Fibroblast of the conjunctiva (primary cell): ENCODE measurements at places on chromosomes 2 and 18.

- DNase-seq: no peak
Measured at GRCh38 chr2:162821176-162821575, 17.4 kb downstream of the KCNH7 start.

GRCh38 chr18:35941299-35941698, 31.2 kb upstream of the RMP24 start:
- DNase-seq: no peak

- DNase-seq: no peak
Measured at GRCh38 chr18:54169431-54170403, 54.8 kb downstream of the MBD2 start.

DNA sequence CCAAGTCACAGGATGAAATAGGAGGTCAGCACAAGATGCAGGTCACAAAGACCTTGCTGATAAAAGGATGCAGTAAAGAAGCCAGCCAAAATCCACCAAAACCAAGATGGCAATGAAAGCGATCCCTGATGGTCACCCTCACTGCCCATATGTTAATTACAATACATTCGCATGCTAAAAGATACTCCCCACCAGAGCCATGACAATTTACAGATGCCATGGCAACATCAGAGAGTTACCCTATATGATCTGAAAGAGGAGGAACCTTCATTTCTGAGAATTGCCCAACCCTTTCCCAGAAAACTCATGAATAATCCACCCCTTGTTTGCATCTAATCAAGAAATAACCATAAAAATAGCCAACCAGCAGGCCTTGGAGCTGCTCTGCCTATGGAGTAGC, 709.8 kb downstream of the METTL4 start:
- DNase-seq: no peak

DNA sequence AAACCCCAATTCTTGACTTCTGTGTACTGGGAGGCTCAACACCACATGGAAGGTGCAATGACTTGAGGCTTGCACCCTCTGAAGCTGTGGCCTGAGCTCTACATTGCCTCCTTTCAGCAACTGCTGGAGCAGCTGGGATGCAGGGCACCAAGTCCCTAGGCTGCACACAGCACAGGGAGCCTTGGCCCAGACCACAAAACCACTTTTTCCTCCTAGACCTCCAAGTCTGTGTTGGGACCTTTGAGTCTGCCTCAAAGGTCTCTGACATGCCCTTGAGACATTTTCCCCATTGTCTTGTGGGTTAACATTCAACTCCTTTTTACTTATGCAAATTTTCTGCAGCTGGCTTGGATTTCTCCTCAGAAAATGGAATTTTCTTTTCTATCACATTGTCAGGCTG, 62.6 kb upstream of the KCNE4 start:
- DNase-seq: no peak

DNA sequence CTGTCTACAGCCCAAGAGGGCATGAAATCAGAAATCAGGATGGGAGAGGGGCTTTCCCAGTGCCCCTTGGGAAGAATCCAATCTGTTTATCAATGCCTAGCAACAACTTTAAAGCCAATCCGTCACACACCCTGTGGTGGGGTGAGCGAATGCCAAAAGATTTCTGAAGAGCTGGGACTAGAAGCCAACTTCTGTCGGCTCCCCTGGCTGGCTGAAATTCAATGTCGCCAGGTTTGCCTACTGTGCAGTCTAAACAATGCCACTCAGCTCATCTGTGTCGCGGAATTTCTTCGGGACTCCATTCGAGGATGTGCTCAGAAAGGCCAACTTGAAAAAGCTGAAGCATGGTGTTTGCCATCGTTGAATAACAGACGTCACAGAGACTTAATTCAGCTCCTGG, 31.5 kb upstream of the NCKAP5 start:
- no peak for DNase-seq

GRCh38 chr2:20226152-20226545, 1.2 kb upstream of the SDC1 start:
- no peak for DNase-seq

DNA sequence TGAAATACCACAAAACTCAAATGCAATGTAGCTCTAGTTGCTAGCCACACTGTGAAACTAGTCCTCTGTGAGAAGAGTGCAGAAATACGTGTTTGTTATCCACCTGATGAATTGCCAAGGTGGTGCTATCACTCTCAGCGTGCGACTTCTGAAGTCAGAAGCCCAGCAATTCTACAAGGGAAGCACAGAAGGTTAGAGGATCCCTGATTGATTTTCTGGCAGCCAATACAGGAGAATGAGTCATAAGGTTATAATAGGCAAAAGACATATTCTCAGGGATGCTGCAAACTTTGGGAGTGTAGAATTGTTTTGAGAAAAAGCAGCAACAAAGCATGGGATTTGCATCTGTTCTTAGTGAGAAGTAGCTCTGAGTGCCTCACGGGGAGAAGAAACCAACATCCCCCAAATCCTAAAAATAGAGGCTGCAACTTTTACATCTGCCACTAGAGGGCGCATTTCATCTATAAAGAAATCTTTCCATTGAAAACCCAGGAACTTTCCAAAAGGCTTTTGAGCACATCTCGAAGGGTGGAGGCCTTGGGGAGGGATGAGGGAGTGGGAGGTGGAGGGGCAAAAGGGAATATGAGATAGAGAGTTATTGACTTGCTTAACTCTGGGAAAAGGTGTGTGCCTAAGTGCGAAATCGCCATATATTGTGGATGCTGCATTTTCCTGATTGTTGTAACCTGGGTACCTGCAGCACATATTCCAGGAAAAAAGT, 78.0 kb downstream of the TMEM182 start:
- DNase-seq: peak; percentile 6

DNA sequence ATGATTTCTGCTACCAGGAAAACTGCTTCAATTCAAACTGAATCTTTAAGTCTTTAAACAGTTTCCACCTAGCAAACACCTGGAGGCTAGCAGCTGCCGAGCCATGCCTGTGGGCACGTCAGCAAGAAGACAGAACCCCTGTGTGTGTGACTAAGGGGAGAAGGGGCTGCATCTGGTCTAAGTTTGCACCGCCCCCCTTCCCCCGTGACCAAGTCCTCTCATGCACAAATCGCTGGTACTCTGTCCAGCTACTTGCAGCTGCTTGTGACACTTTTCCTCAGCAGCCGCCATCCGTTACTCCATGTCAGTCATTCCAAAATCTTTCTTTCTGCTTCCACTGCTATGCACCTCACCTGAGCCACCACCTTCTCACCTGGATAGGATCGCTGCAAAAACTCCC, 355.0 kb downstream of the SS18 start:
- DNase-seq: no peak

DNA sequence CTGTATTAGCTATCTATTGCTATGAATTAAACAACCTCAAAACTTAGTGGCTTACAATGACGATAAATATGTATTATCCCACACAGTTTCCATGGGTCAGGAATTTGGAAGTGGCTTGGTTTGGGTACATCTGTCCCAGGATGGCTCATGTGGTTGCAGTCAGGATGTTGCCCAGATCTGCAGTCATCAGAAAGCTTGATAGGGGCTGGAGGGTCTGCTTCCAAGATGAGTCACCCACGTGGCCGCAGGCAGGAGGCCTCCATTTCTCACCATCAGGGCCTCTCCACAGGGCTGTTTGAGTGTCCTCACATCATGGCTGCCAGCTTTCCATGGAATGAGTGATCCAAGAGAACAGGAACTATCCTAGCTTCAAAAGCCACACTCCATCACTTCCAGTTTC, 46.4 kb downstream of the CHRNA1 start:
- DNase-seq: no peak

DNA sequence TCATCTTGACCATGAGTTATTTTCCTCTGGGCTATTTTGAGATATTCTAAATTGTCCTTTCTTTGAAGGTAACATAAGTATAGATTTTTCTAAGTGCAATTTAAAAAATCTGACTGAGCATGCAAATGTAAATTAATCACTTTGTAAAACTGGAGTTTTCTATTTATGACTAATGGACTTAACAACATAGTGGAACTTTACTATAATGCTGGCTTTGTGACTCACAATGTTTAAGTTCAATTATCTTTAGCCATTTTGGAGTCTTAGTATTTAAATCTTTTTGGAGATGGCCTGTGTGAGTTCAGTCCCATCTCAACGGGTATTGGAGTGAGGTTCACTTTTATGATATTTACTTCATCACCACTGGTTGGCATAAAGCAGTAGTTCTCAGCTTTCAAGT, 35.2 kb upstream of the NOSTRIN start:
- no peak for DNase-seq

DNA sequence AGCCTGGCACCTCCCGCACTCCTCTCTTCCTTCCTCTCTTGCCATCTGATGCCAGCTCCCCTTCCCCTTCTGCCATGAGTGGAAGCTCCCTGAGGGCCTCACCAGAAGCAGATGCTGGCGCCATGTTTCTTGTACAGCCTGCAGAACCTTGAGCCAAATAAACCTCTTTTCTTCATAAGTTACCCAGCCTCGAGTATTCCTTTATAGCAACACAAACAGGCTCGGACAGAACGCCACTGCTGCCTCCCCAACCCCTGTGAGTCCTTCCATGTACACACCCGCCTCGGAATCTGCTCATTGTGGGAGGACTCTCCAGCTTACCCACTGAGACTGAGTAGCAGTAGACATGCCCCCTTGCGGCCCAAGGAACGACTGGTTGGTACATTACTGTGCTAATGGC, 8.3 kb upstream of the RPS7 start:
- DNase-seq: no peak

DNA sequence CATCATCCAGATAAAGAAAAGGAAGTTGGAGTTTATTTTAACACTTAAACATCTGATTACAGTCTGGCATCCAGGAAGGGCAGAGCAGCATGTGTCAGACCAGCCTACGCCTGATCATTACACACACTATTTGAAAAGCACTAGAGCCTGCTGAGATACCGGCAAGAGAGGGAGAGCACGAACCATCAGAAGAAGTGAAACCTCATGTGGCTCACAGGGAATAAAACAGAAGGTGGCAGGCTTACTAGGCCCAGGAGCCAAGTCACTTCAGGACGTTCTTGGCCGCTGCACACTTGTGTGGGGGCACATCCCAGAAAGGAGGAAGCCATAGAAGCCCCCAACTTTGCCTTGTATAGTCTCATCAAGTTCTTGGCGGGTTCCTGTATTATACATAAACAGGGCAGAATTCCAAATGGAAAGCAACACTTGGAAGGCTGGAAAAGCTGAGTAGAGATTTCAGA, 105.5 kb downstream of the UGGT1 start:
- DNase-seq: no peak

- no peak for DNase-seq
Measured at GRCh38 chr2:68432696-68433658, 34.1 kb downstream of the FBXO48 start.

DNA sequence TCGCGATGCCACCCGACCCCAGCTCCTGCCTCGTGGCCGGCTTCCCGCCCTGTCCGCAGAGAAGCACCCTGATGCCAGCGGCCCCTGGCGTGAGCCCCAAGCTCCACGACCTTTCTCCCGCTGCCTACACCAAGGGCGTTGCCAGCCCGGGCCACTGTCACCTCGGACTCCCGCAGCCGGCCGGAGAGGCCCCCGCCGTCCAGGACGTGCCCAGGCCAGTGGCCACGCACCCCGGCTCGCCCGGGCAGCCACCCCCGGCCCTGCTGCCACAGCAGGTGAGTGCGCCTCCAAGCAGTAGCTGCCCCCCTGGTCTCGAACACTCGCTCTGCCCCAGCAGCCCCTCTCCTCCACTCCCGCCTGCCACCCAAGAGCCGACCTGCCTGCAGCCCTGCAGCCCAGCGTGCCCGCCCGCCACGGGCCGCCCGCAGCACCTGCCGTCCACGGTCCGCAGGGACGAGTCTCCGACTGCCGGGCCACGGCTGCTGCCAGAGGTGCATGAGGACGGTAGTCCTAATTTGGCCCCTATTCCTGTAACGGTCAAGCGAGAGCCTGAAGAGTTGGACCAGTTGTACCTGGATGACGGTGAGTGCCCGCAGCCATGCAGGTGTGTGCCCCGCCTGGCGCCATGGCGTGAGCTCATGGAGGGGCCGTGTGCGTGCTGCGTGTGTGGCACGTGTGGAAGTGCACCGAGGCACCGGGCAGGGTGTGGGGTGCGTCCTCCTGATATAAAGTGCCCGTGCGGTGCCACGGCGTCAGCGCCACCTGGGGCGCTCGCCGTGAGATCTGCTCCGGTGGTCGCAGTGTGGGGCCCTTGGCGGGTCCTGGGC, 90.8 kb downstream of the NFATC1 start:
- DNase-seq: no peak

DNA sequence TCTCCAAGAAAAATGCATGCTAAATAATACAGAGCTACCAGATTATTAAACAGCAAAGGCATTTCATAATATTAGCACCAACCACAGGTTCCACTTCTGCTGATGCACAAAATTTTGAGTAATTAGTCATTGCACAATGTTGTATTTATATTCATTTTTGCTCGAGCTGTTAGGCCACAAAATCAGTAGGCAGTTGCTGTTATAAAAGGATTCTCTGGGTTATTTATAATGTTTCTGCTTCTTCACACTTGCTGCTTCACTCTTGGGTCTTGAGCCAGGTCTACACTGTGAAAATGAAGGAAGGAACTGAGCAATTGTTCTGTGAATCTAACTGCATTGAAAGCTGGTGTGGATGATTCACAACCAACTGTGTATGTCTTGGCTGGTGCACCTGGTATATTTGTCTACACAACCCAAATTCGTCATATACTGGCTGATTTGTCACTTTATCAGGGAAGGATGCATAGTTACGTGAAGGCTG, 38.3 kb downstream of the MRPL33 start:
- no peak for DNase-seq

DNA sequence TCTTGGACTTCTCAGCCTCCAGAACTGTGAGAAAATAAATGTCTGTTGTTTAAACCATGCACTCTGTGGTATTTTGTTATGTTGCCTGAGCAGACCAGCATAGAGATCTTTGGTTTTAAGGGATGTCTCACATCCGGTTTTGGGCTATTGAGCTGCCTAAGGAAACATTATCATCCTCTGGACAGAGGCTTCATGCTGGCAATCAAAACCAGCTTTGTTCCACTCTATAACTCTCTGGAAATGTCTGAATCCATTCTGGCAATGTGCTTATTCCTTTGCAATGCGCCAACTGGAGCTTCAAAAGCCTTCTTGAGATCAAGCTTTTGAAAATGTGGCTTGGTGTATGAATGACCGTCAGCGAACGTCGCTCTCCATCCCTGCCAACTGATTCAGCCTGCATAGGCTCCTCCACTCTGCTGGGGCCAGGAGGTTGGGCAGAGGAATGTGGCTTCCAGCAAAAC, 183.6 kb upstream of the MGAT5 start:
- no peak for DNase-seq

DNA sequence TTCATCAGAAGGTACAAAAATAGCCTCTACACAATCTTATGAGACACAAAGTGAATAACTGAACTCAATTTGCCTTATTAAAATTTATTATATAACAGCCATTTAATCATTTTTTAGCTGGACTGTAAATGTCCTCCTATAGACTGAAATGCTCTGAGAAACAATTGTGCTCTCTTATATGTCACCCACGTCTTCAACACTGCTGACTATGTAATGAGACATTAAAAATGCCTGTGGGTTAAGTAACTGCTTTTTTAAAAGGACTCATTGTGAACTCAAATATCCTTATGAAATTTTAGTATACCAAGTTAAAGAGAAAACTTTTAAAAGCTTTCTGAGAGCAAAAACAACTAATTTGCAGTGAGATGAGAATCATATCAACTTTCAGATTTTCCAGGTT, 10.4 kb upstream of the GALNT1 start:
- DNase-seq: no peak
